Stimulated activated naive CD8-positive, alpha-beta T cell treated with anti-CD3 and anti-CD28 coated beads, Interleukin-15, Interleukin-2, amounts not matched to agents 100 U/mL and 50 U/mL, for 24 hours (primary cell): ENCODE measurements at places on chromosomes 1 and 21.

DNA sequence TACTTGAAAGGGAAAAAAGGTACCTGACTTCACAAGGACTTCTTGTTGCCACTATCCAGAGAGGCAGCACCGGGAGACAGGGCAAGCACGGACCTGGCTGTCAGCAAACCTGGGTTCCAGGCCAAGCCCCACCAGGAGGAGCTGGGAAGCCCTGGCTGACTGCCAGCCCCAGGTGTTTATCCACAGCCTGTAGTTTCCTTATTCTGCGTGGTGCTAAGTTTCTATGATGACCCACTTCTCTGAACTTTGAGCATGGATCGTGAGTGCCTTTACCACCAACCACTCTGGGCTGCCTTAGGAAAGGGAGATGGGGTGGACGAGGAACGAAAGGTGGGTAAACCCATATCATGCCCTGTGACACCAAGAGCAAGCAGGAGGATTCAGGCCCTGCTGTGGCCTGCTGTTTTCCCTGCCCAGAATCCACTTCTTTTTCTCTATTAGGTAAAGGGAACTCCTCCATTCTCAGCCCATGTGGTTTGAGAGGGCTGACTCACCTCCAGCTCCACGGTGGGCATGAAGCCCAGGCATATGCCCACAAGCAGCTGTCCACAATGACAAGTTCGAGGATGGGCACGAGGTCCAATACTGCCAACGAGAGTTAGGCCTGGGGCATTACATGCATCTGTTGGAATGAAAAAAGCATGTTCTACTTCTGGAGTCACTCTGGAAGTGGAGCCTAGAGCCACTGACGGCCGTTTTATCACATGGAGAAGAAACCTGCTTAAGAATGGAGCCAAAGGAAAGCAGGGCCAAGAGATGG, 20.3 kb downstream of the TSPAN2 start:
- DNase-seq, result no peak

DNA sequence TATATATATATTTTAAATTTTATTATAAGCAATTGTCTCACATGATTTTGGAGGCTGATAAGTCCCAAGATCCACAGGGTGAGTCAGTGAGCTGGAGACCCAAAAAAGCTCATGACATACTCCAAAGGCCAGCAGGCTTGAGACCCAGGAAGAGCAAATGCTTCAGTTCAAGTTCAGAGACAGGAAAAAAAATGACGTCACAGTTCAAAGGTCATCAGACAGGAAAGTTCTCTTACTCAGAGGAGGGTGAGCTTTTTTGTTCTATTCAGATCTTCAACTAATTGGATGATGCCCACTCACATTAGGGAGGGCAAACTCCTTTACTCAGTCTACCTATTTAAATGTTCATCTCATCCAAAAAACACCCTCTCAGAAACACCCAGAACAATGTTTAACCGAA, 18.2 kb downstream of the RXRG start:
- no peak for DNase-seq

- DNase-seq, result no peak
Observed at GRCh38 chr1:154802336-154802969, 67.6 kb downstream of the KCNN3 start.

GRCh38 chr1:154492115-154492514, 9.9 kb upstream of the TDRD10 start:
- DNase-seq, result no peak

DNA sequence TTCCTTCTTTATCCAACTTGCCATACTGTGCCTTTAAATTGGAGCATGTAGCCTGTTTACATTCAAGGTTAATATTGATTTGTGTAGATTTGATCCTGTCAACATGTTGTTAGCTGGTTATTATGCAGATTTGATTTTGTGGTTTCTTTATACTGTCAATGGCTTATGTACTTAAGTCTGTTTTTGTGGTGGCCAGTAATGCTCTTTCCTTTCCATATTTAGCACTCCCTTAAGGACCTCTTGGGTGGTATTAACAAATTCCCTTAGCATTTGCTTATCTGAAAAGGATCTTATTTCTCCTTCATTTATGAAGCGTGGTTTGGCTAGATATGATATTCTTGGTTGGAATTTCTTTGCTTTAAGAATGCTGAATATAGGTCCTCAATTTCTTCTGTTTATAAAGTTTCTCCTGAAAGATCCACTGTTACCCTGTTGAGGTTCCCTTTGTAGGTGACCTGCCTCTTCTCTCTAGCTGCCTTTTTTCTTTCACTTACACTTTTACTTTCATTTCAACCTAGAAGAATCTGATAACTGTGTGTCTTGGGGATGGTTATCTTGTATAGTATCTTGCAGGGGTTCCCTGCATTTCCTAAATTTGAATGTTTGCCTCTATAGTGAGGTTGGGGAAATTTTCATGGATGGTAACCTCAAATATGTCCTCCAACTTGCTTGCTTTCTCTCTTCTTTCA, 86.9 kb upstream of the NEGR1 start:
- no peak for DNase-seq

DNA sequence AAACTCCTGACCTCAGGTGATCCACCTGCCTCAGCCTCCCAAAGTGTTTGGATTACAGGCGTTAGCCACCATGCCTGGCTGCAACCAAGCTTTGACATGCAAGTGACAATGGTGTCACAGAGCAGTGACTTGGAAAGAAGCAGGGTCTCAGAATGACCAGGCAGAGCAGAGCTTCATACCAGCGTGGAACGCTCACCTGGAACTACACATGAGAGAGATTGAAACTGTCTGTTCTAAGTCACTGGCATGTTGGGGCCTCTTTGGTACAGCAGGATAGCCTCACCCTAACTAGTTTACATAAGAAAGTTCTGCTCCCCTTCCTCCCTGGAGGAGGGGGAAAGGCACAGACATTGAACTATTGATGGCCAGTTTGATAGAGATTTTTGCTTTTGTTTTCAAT, 47.5 kb upstream of the ITPKB start:
- DNase-seq, result no peak

- no peak for DNase-seq
Observed at GRCh38 chr1:231200388-231201031, 38.7 kb downstream of the TRIM67 start.

DNA sequence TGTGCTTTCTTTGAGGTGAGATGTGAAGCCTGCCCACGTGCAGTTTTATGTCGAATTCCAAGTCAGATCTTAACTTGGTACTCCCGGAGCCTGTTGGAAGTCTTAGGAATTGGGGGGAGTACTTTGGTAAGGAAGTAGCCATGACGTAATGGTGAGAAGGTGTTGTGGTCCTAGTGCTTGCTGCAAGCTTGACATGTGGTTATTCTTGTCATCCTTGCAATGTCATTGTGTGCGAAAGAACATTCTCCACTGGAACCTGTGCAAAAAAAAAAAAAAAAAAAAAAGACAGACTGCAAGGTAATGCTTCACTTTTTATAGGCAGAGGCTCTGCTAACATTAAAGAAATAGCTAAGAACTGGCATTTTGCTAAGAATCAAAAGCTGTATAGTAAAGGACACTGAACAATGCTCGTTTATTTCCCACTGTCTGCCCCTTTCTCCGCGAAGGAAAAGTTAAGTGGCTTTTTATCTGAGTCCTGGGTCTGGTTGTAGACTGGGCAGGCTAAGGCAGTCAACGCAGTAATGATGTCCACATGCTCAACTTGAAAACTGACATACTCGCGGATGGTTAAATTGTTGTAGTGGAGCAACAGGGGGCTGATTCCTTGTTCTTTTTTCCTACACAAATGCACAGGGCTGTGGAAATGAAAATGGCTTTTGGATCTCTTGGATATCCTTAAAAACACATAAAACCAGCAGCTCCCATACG, 2.1 kb downstream of the KAZN start:
- DNase-seq, result no peak
